ENCODE measurements at places on chromosomes 6 and 20.

GRCh38 chr6:127494240-127494767 lies 24.8 kb downstream of the MTCL3 start:
- no peak for DNase-seq

GRCh38 chr6:7161253-7161623 lies 53.5 kb downstream of the RREB1 start:
- no peak for DNase-seq

GRCh38 chr6:131736003-131736596 lies 25.3 kb upstream of the CTAGE9 start:
- no peak for DNase-seq

- no peak for DNase-seq
Observed at GRCh38 chr6:39441301-39441700, 118.8 kb upstream of the KCNK16 start.

DNA sequence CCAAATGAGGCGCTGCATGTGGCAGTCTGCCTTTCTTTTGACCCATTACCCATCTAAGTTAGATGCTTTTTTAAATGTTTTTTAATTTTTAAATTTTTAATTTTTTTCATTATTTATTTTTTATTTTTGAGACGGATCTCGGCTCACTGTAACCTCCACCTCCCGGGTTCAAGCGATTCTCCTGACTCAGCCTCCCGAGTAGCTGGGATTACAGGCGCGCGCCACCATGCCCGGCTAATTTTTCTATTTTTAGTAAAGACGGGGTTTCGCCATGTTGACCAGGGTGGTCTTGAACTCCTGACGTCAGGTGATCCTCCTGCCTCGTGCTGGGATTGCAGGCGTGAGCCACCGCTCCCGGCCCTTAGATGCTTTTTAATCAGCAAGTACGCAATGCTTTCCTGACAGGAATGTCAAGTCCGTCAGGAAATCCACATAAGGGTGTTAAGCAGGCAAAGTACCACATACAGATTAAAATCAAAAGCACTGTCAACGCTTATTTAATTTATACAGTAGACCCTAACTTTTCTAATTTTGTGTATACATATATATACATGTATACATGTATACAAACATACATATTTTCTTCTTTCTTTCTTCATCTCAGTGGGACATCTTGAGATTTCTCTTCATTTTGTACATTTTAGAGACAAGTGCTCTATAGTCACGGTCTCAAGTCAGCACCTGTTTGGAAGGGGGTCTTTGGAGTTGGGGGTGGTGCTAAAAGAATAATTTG lies 995 bp upstream of the GSTA4 start:
- peak; percentile 21 for DNase-seq

- no peak for DNase-seq
Observed at GRCh38 chr20:4862661-4863060, 138.6 kb downstream of the SLC23A2 start.

DNA sequence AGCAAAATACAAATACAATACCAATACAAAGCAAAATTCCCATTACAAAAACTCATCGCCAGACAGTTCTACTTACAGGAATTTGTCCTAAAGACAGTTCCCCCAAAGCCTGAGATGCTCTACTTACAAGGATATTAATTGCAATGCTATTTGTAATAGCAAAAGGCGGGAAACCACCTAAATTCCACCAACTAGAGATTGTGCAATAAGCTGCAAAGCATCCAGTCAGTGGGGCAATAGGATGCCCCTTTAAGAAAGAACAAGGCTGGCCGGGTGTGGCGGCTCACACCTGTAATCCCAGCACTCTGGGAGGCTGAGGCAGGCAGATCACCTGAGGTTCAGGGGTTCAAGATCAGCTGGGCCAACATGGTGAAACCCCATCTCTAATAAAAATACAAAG lies 39.1 kb downstream of the FAM209B start:
- no peak for DNase-seq

- no peak for DNase-seq
Observed at GRCh38 chr6:35757456-35758123, 18.8 kb upstream of the CLPSL2 start.

GRCh38 chr6:1686117-1687098 lies 76.7 kb downstream of the FOXC1 start:
- no peak for DNase-seq

- DNase-seq, result no peak
Observed at GRCh38 chr20:50068041-50068651, 44.8 kb downstream of the UBE2V1 start.

- DNase-seq, result no peak
Observed at GRCh38 chr6:49606721-49607390, 29.8 kb downstream of the RHAG start.

DNA sequence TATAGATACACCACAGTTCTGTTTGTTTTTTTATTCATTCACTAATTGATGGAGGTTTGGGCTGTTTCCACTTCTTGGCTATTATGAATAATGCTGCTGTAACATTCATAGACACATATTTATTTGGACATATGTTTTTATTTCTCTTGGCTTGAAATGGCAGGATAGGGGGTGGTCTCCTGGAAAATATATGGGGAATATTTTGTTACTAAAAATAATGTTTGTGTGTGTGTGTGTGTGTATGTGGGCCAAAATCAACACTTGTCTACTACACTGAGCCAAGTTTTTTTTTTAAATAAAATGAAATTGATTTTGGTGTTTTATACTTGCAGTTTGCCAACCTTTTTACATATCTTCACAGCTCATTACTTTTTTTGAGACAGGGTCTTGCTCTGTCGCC lies 264.4 kb upstream of the SULF2 start:
- DNase-seq, result no peak

GRCh38 chr6:51989789-51990188 lies 97.6 kb downstream of the PKHD1 start:
- DNase-seq, result no peak

GRCh38 chr6:170355661-170356060 lies 49.1 kb downstream of the FAM120B start:
- no peak for DNase-seq

DNA sequence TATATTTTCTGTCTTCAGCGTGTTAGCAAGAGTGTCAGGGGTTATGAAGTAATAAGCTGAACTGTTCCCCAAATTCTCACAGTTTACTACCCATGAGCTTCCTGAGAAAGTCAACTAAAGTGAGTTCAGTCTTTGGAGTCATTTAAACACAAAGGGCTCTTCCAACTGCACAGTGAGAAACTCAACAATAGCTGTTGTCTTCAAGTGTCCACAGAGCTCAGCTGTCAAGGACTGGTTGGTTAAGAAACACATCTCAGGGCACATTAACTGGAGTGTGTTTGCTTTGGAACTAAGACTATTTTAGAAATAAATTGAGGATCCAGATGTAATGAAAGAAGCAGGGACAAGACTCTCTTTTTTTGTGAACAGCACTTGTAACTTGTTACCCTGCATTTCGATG lies 241.4 kb upstream of the SOX4 start:
- DNase-seq, result no peak

GRCh38 chr6:97813889-97814567 lies 531.0 kb upstream of the MMS22L start:
- DNase-seq, result no peak

DNA sequence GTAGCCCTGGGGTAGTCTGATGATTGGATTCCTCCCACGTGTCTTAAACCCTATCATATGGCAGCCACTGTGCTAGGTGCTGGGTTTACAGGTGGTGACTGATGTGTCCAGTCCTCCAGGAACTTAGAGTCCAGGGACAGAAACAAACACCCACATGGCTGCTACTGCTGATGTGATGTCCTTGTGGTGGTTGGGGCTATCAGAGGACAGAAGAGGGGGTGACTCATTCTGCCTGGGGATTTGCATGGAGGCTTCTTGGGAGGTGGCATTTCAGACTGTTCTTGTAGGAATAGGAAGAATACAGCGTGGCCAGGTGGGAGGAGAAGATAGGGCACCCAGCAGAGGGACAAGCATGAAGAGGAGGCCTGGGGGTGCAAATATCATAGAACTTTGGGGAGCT lies 9.8 kb downstream of the RAET1G start:
- DNase-seq, result no peak

GRCh38 chr20:44014807-44015732 lies 100.4 kb downstream of the TOX2 start:
- DNase-seq, result no peak

DNA sequence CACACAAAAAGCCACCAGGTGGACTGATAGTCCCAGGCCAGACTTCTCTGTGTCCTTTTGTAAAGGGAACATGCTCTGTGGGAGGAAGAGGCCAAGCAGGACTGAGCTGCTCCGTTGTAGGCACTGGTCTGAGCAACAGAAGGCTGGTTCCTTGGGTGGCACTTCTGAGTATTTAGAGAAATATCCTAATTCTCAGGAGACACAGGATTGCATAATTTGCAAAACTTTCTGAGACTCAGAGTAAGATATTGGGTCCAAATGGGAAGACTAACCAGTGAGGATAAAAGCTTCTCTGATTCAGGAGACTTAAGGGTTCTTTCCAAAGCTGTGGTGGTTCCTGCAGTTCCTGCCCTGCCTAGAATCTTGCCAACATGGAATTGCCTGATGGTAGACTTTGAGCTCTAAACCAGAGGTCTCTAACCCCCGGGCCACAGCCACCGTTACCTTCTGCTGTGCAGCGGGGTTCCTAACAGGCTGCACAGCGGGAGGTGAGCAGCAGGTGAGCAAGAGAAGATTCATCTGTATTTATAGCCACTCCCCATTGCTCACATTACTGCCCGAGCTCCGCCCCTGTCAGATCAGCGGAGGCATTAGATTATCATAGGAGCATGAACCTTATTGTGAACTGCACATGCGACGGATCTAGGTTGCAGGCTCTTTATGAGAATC lies 107.0 kb downstream of the OLIG3 start:
- DNase-seq, result no peak

- peak; percentile 3 for DNase-seq
Observed at GRCh38 chr20:49668181-49668877, 45.3 kb downstream of the B4GALT5 start.

GRCh38 chr6:134183844-134184243 lies 131.4 kb upstream of the SLC2A12 start:
- DNase-seq, result no peak

- no peak for DNase-seq
Observed at GRCh38 chr6:145539831-145540230, 195.5 kb downstream of the EPM2A start.

- no peak for DNase-seq
Observed at GRCh38 chr6:28618898-28619555, 93.3 kb downstream of the GPX5 start.
